Stimulated activated CD8-positive, alpha-beta memory T cell treated with anti-CD3 and anti-CD28 coated beads, Interleukin-12 subunit alpha, Interleukin-12 subunit beta, amount 100 ng/mL, for 4 hours (primary cell): ENCODE measurements at places on chromosomes 1 and 21.

DNA sequence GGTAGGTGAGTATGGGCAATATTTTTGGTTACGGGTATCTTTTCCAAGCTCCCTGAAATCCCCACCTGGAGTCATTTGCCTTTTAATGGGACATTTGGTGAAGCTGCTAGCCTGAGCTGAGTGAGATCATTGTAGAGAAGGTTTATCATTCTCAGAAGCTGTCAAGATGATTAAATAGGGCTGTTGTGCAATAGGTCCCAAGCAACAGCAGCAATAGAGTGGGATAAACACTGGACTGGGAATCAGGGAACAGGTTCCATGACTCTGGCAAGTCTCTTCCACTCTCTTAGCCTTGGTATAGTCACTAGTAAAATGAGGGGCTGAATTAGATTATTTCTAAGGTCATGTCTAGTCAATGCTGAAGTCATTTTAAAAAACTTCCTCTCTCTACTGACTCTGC, 30.3 kb upstream of the FAM78B start:
- no peak for DNase-seq

- no peak for DNase-seq
Observed at GRCh38 chr1:85587841-85588240, 7.3 kb downstream of the CCN1 start.

GRCh38 chr1:207181847-207182246, 77.8 kb downstream of the C4BPA start:
- no peak for DNase-seq

DNA sequence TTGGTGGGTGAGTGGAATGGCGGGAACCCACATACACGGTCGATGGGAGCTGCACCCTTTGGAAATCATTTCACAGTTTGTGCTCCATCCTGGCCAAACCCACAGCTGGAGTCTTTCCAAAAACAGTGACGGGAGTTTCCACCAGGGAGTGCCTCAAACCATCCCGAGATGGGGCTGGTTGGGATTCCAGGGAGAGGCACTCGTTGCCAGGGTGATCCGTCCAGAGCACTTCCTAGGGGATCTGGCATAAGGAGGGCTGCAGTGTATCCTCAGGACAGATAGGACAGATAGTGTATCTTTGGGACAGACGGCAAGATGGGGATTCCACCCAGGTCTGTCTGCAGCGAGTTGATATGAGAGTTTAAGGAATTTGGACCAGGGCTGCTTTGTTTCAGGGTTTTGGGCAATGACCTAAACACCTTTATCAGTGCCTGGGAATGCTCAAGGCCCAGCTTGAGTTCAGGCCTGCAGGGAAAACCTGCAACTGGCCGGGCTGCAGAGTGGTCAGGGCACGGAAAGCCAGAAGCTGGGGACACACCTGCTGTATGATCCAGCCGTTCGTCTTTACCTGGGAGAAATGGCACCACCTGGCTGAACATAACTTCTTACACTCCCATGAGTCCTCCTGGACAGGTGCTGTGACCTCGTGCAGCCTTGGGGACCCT, 3.4 kb upstream of the POFUT2 start:
- no peak for DNase-seq

DNA sequence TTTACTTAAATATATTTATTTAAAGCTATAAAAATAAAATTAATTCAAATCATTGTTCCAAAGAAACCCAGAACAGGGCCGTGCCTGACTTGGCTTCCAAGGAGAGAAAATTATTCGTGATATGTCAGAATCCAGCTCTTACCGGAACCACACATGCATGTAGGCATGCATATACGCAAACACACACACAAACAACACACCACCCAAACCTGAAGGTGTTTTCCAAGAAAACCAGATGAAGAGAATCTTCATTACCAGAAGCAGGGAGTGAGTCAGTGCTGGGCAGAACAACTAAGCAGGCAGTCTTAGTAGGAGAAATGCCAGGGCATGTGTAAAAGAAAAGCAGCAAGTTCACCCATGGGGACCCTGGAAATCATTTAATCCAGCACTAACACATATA, 432.0 kb upstream of the BEND5 start:
- no peak for DNase-seq

- DNase-seq: no peak
Observed at GRCh38 chr1:162021124-162021523, 2.5 kb downstream of the OLFML2B start.

DNA sequence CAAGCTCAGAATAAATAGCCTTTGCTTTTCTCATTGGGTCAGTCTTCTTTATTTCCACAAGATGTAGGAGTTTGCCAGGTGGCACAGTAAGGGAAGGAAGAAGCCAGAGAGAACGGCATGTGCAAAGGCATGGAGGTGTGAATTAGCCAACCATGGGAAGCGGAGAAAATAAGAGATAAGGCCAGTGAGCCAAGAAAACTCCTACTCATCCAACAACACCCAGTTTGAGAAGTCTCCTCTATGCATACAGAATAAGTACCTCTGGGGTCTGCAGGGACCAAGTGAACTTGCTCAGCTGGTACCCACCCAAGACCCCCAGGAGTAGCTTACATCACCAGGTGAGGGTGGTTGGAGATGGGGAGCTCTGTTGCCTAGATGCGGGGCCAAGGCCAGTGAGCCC, 66.7 kb downstream of the TAS1R2 start:
- no peak for DNase-seq

- DNase-seq: no peak
Observed at GRCh38 chr1:225347123-225347683, 80.6 kb downstream of the LBR start.

- DNase-seq: no peak
Observed at GRCh38 chr1:232900818-232901217, 49.6 kb upstream of the NTPCR start.

DNA sequence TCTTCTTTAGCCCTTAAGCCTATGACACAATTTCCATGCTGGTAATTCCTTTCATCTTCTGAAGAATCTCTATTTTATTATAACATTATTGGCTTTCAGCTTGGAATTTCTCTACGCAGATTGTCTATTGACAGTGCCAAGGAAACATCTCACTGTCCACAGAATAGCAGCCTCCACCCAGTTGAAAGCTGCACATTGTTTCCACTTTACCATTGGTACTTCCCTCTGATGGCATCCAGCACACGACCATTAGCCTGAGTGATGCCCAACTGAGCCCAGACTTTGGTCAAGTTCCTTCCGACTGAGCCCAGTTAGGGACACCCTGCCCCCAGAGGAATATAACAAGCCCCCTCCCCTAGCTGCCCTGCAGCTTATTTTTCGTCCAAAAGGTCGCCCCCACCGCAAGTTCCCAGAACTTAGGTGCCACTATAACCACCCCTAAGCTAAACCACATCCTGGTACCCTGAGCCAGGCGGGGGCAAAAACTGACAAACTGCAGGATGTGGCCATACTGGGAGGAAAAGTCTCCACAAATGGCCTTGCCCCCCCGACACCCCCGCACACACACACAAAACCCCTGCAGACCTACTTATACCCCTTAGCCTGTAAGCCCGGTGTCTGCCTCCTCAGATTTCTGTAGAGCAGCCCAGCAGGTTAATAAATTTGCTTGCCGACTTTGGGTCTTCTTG, 13.2 kb downstream of the GBP5 start:
- DNase-seq: peak; percentile 33

GRCh38 chr21:31221043-31221442, 123.0 kb downstream of the TIAM1 start:
- no peak for DNase-seq

DNA sequence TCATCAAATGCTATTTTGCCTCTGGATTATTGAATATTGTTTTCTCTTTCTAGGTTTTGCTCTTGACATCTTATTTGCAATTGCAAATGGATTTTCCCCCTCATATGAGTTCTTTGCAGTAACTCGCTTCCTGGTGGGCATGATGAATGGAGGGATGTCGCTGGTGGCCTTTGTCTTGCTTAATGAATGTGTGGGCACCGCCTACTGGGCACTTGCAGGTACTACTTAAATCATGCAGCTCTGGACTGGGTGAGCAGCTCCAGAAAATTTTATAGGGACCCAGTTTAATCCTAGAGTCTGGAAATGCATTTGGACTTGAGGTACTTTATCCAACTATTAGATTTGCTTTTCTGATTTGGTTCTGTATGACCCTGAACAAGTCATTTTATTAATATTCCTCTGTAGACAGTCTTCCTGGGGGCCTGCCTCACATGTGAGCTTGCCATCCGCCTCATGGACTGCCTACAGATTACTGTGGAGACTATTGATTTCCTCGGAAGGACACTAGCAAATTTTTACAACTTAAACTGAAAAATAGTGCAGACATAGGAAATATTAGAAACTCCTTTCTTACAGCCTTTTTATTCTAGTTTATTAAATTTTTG, 44.5 kb downstream of the SLC22A15 start:
- peak; percentile 10 for DNase-seq

DNA sequence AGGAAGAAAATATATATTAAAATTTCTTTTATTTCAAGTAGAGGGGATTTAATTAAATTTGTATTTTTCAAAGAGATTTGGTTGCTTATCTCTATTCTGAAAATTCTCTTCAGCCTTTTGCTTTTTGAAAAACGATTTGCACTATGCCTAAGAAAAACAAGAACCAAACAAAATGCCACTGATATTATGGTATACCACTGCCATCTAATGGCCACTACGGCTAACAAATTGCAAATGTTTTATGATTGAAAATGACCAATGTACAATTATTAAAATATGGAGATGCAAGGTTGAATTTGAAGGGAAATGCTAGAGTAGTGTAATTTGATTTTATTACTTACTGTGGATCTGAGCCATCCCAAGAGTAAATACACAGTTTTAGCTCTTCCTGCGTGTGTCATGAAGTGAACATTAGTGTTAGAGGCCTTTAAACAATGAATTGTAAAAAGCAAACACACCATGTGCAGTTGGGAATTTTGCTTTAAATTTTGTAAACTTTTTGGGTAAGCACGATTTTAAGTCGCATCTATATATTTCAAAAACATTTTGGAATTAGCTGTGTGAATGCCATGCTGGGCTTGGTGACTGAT, 137.4 kb upstream of the USP25 start:
- no peak for DNase-seq

GRCh38 chr1:107964336-107965109, 457 bp downstream of the VAV3 start:
- DNase-seq: peak; percentile 22

- no peak for DNase-seq
Observed at GRCh38 chr1:55559161-55559611, 344.0 kb upstream of the USP24 start.

DNA sequence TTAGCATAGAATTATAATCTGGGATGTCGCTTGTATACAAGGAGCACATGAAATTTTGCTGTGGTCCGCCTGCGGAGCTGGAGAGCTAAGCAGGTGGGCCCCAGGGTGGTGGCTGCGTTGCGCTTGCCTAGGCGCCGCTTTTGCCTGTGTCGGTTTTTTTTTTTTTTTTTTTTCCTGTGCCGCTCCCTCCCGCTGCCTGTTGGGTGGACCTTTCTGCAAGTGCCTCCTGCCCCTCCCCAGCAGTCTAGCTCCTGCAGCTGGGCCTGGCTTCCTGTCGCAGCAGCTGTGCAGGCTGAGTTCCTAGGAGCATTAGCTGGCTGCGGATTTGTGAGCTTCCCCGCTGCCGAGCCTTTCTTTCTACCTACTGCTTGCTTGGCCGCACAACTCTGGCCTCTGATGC, 20.6 kb downstream of the PYHIN1 start:
- DNase-seq: no peak

DNA sequence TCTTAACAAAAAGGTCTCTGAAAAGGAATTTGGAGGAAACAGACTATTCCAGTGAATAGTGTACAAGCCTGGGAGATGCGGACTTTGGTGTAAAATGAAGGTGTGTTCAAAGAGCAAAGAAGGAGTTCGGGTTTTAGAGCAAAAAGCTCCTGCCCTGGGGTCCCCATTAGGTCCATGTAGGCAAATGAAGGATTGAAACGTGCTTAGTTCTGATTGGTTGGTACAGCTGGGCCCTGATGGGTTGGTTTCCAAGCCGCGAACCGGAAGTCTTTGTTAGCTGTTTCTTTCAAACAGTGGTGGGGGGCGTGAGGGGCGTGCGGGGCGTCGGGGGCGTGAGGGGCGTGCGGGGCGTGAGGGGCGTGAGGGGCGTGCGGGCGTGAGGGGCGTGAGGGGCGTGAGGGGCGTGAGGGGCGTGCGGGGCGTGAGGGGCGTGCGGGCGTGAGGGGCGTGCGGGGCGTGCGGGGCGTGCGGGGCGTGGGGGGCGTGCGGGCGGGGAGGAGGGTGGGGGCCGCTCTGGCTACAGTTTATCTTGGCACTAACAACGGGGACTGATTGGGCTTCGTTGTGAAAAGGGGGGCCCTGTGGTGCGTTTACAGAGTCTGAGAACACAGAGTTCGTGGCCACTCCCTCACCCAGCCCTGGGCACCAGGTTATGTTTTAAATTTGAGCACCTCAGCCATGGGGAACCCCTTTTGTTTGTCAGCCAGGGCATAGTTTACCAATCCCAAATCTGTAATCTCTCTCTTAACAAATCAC, 29.4 kb downstream of the LRRC3 start:
- no peak for DNase-seq

- peak; percentile 64 for DNase-seq
Observed at GRCh38 chr1:960363-961131, at the start of gene KLHL17. TSS of gene KLHL17 (plus strand) at chr1:960584. CDS start at chr1:960694, 110 bp downstream.

DNA sequence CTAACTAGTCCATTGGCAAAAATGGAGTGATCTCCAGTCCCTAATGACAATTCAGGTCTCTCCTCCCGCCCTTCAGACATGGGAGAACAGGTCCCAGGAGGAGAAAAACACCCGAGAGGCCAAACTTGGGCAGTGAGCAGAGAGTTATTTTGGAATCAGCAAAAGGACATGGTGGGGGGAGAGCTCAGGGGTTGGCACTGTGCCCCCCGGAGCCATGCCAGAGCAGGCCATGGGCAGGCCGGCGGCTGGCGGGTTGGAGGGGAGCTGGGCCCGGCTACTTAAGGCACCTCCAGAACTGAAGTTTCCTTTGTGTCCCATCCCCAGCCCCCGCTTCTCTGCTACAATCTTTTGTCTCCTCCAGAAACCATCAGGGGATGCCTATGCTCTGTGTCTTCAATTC, 7.1 kb downstream of the LGR6 start:
- no peak for DNase-seq

- DNase-seq: no peak
Observed at GRCh38 chr1:219099307-219099706, 74.4 kb upstream of the LYPLAL1 start.

GRCh38 chr1:155321639-155322503, 1.2 kb downstream of the RUSC1 start:
- no peak for DNase-seq

DNA sequence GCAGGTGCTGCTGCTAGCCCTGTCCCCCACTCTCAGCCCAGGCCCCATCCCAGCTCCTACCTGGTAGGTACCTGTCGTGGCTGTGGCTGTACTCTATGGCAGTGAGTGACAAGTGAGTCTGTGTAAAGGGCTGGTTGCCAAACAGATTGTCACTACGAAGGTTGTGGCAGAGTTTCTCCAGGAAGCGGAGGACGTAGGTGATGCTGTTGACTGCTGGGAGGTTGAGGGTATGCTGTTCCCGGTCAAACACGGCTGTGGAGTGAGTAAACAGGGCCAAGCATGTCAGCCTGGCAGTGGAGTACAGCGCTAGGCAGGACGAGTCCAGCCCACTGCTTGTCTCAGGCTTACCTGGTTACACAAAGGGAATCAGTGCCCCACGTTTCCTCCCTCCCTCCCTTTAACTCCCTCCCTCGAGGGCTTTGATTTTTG, 24.8 kb upstream of the SLFNL1 start:
- no peak for DNase-seq
